Tongue (tissue), 3 donors: ENCODE measurements at places on chromosomes 7 and 10. TPM values are rescaled to one million over a fixed set of nuclear protein-coding genes. Genes with fewer than 3 reads are reported as not detected.

The GIMAP1 gene
- 3.2 TPM for total RNA-seq

The FRG2B gene
- not detected for total RNA-seq

The MET gene
- 23.3 TPM for total RNA-seq

The C10orf105 gene
- total RNA-seq: 0.10 TPM

The FGFBP3 gene
- total RNA-seq: 0.72 TPM

The VWC2 gene
- total RNA-seq: 0.10 TPM

The TMEM196 gene
- not detected for total RNA-seq

The OR6V1 gene
- not detected for total RNA-seq

The ZNF804B gene
- total RNA-seq: not detected

The DRGX gene
- not detected for total RNA-seq

The NRCAM gene
- total RNA-seq: 16.2 TPM

The CLEC2L gene
- total RNA-seq: not detected

The HNRNPA2B1 gene
- total RNA-seq: 257 TPM

The SEMA4G gene
- 1.7 TPM for total RNA-seq

The PEX1 gene
- 36.7 TPM for total RNA-seq

The SORBS1 gene
- total RNA-seq: 74.8 TPM

The LRRD1 gene
- total RNA-seq: 0.21 TPM

The FGF8 gene
- not detected for total RNA-seq

The TRIM50 gene
- total RNA-seq: 0.31 TPM

The SPDYE18 gene
- total RNA-seq: not detected

The CAV1 gene
- total RNA-seq: 248 TPM

The HOXA11 gene
- total RNA-seq: not detected

The EBF3 gene
- total RNA-seq: 44.4 TPM

The ANKRD61 gene
- total RNA-seq: not detected

The RASSF4 gene
- 60.9 TPM for total RNA-seq

The EGFR gene
- 58.1 TPM for total RNA-seq

The NXPH1 gene
- not detected for total RNA-seq

The PPP1R17 gene
- total RNA-seq: not detected

The TRIM73 gene
- 2.8 TPM for total RNA-seq

The SOSTDC1 gene
- 21.8 TPM for total RNA-seq

The LIPN gene
- total RNA-seq: not detected

The LIPM gene
- not detected for total RNA-seq

The PDZD8 gene
- total RNA-seq: 22.6 TPM

The TMEM270 gene
- total RNA-seq: not detected

The UCMA gene
- total RNA-seq: not detected

The ANKMY2 gene
- total RNA-seq: 33.5 TPM

The RNF148 gene
- total RNA-seq: 3.2 TPM

The PPA1 gene
- total RNA-seq: 83.2 TPM

The C7orf25 gene
- total RNA-seq: 6.4 TPM

The LIPF gene
- total RNA-seq: not detected

The AHR gene
- total RNA-seq: 72.7 TPM

The NME8 gene
- total RNA-seq: 0.10 TPM

The KLLN gene
- total RNA-seq: 0.10 TPM

The VSTM2A gene
- total RNA-seq: 0.82 TPM

The C10orf53 gene
- not detected for total RNA-seq

The FAM25G gene
- not detected for total RNA-seq

The AEBP1 gene
- total RNA-seq: 51.1 TPM

The MINPP1 gene
- total RNA-seq: 21.8 TPM

The ZWINT gene
- 18.5 TPM for total RNA-seq
